ENCODE measurements at places on chromosomes 11 and 22.

DNA sequence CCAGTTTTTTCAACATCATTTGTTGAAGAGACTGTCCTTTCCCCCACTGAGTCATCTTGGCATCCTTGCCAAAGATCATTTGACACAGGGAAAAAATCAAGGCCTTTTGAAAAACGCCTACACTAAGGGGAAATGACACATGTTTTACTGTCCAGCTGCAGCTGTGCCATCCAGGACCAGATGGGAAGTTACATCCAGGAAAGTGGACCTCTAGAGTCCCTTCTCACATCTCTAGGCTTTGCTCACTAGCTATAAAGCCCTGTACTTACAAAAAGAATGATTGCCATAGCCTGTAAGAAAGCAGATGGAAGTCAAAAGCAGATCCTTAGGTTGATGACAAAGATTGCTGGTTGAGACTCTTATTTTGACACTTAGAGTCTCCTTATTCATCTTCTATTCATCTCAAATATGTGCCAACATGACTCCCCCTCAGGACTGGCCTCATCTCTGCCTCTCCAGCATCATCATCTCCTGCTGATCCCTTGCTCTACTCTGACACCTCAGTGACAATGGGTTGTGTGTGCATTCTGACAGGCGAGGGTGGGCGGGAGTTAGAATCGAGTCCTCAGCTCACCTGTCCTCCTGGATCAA, 22.8 kb downstream of the OSBP2 start:
- DNase-seq: no peak

- DNase-seq: no peak
Observed at GRCh38 chr11:132803436-132803835, 728.9 kb downstream of the OPCML start.

DNA sequence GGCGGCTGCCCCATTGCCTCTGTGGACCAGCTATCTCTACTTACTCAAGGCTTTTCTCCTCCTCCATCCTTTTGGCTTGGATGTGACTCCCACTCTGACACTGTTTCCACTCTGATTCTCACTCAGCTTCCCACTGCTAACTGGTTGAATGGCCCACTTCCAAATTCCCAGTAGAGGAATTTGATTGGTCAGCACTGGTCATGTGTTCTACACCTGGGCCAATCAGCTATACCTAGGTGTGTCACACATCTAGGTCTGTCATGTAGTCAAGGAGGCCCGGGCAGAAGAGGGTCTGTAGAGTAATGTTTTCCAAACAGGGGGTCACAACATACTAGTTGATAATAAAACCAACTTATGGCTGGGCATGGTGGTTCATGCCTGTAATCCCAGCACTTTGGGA, 53.3 kb downstream of the TPBGL start:
- DNase-seq: no peak

DNA sequence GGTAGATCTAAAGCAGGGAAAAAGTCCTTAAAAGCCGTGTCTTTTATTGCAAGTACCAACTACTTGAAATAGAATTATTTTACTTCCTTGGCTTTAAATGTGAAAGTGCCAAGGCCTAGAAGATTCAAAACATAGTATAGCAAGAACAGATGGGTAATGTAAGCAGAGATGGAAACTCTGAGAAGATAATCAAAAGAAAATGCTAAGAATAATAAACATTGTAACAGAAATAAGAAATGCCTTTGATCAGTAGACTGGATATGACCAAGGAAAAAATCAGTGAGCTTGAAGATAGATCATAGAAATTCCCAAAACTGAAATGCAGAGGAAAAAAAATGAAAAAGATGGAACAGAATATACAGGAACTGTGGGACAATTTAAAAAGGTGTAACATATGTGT, 113.1 kb downstream of the BLID start:
- DNase-seq: no peak

DNA sequence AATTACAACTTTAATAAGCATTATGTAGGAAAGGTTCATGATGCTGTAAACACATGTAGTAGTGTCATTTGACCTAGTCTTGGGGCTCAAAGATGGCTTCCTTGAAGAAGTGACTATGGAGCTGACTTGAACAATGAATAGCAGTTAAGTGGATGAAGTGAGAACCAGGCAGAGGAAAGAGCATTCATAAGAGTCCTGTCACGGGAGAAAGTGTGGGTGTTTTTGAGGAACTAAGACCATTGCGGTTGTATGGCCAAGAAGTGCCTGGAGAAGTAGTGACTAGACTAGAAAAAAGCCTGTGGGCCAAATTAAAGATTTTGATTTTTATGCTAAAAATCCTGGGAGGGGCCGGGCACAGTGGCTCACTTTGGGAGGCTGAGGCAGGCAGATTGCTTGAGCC, 7.2 kb upstream of the IL18BP start:
- no peak for DNase-seq

DNA sequence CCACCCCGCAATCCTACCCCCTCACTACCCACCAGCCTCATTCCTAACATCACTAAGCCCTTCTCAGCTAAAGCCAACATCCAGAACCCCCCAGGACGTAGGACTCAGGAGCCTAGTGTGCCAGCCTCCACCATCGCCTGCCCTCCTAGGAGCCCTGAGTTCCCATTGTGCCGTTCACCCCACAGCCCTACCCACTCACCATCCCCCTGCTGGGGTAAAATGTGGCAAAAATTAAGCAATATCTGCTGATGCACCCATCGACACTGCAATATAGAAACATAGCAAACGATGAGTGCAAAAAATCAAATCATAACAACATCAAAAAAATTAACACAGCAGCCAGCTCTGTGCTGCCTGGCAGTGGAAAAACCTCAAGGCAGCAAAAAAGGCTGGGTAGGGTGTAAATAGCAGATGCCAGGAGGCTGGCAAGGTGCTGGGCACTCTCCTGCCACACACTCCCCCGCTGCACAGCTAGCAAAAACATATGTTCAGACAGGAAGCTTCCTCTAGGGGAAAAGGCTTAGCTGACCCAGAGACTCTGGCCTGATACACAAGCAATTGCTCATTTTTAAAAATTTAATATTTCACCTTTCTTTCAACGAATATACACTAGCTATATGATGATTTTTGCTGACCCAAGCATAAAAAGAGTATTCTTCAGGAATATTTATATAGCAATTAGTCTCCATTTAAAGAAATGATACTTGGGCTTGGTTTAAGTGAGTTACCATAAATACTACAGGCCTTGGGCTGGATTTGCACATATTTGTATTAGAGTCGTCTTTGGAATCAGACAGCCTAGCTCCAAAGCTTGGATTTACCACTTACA, 33.8 kb downstream of the PRDM10 start:
- DNase-seq: no peak

DNA sequence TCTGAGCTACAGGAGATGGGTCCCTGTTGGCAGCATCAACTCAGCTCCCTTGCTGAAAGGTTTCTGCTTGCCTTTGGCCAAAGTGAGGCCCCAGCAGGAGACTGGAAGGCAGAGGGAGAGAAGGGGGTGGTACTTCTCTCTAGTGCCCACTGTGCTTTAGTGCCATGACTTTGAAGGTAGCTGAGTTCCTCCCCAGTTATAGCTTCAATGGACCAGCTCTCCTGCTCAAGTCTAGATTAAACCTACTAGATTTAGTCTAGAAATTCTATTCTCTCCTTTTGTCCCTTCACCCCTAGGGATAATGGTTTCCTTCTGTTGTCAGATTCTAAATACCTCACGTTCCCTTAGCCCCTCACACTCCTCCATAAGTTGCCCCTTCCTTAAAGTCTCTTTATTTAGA, 119.2 kb downstream of the TIMP3 start:
- DNase-seq: no peak

DNA sequence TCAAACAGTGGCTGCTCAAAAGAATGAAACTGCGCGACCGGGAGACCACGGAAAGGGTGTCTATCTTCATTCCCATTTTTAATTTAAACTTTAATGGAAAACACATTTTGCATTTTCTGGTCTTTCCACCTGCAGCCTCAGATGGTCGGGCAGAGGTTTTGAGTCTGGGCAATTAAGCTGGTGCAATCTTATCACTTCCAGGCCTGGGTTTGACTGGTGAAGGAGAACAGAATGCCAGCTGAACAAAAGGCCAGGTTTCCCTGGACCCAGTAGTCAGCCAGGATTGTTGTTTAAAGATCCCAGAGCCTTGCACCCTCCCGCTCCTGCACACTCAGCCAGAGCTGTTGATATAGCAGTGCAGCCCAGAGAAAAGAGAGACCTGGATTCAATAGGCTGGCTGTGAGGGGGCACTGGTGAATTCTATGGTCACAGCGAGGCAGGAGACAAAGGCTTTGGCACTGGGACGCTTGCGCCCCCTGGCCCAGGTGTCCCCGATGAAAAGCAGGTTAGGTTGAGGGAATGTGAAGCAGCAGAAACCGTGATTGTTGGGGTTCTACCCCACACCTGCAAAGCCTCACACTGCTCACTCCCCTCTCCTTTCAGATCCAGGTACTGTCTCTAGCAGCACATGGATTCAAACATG, 83.6 kb downstream of the FLI1 start:
- no peak for DNase-seq

DNA sequence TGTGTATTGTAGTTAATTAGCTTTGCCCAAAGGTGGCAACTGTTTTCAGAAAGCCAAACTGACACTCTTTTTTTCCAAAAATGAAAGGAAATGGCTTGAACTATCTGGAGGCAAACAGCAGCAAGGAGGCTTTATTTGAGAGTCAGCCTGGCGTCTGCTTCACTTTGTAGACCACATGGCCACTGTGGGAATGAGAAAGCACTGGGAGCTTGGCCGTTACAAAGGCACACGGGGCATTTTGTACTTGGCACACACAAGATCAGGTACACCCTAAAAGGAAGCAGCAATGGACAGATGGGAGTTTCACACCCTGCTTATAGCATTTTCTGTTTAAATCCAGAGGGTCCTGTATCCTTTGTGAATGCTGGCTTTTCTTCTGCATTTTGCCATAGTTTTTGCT, 126.3 kb downstream of the MPPED2 start:
- no peak for DNase-seq

- DNase-seq: no peak
Observed at GRCh38 chr11:32334822-32335221, 100.5 kb downstream of the WT1 start.

- DNase-seq: no peak
Observed at GRCh38 chr11:80987171-80987570, 1546.3 kb upstream of the TENM4 start.

GRCh38 chr11:119782006-119782738, 53.2 kb upstream of the NECTIN1 start:
- DNase-seq: no peak

- DNase-seq: no peak
Observed at GRCh38 chr11:114258696-114259095, 37.5 kb upstream of the NNMT start.

DNA sequence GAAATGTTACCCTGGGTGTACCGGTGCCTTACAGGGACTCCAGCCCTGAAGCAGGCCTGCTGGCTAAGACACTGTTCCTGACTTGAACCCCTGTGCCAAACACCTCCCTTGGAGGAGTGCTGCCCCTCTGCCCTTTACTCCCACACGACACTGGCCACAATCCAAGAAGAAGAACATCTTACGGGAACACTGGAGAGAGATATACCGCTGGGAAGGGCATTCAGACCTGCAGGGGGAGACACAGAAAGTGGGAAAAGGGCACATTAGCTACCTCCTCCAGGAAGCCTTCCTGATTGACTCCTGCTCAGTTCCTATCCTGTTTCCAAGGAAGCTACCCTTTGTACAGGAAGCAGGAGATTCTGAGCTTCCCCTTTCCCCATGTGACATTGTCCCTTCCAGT, 18.7 kb downstream of the TMPRSS13 start:
- DNase-seq: no peak

DNA sequence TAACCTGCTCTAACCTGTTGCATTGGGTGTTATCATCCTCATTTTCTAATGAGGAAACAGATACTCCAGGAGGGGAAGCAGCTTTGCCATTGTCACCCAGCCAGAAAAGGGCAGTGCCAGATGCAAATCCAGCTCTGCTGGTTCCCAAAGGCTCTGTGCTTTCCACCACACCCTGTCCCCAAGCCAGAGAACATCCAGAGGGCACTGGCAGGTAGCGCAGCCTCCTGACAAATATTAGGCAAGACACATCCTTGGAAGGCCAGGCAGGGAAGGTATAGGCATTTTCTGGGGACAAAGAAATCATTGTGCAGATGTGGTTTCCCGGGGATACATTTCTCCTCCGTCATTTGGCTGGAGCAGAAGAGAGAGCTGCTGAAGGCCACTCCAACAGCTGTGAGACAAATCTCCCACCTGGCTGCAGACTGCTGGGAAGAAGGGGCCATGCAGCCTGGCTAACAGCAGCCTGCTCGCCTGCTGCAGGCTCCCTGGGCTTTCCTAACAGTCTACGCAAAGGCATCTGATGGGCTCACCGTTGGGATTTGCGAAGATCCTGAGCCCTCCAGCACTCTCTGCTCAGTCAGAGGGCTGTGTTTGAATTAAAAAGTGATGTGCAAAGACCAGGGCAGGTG, 93.9 kb upstream of the PITPNB start:
- DNase-seq: no peak

DNA sequence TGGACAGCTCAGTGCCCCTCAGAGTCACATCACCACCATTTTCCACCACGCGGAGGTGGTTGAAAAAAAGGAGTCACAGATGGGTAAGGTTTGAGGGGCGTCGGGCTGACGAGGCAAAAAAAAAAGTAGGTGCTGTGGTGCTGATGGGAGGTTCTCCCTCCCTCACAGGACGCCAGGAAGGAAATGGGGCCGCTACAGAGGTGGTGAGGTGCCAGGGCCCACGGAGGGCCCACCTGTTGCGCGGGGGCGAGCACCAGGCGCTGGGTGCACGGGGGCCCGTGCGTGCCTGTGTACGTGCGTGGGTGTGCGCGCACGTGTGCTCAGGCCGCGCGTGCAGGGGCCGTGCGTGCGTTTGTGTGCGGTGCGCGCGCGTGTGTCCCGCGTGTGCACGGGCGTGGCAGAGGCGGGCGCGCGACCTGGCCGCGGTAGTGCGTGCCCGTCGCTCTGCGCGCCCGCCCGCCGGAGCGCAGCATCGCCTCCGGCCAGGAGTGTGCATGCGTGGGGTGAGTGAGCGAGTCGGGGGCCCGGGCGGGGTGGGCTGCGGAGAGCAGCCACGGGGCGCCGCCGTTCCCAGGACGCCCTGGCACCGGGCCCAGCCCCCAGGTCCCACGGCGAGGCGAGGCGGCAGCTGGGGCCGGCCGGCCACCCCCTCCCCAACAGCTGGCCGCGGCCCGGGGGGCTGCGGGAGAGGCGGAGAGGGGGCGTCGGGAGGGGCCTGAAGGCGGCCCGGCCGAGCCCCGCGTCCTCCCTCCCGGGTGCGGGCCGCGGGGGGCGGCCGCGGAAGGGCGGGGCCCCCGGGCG, 2.8 kb downstream of the PDGFB start:
- peak; percentile 74 for DNase-seq

DNA sequence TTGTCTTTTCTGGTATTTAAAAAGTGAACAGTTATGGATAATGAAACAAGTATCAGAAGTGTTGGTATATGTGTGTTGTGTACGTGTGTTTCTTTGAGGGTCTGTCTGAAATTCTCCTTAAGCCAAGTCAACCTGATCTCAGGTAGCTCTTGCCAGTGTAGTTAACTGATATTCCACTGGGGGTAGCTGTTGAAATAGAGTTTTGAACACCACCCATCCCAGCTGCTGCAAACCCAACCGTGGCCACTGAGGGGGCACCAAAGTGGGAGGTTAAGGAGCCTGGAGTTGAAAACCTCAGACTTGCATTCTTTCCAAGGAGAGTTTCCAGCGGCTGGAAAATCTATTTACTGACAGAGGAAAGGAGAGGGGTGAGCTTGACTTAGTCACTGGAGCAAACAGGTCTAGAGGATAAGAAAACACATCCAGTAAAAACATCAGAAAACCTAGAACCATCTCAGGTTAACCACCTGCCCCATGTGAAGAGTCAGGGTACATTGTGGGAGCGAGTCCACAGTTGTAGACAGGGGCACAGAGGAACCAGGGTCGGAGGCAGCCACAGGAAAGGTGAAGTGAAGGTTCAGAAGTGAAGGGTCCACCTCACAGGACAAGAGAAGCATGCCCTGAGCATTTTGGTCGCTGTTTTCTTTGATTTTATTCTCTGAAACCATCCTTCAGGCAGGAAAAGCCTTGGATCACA, 8.8 kb upstream of the CUL5 start:
- DNase-seq: no peak

Measured in stimulated activated CD4-positive, alpha-beta T cell treated with anti-CD3 and anti-CD28 coated beads, Interleukin-4, amount 100 ng/mL, for 4 hours (primary cell).